ENCODE measurements at places on chromosomes 13 and 19.

- no peak for DNase-seq
Measured at GRCh38 chr13:73815796-73816195, 318.4 kb downstream of the KLF12 start.

- DNase-seq, result no peak
Measured at GRCh38 chr13:43985422-43986072, 105.8 kb downstream of the LACC1 start.

- DNase-seq, result no peak
Measured at GRCh38 chr13:108283110-108283509, 13.6 kb downstream of the TNFSF13B start.

GRCh38 chr13:85383291-85383690 is 415.9 kb downstream of the SLITRK6 start:
- no peak for DNase-seq

- DNase-seq, result no peak
Measured at GRCh38 chr19:49651029-49651819, 9.2 kb downstream of the SCAF1 start.

- DNase-seq, result peak; percentile 31
Measured at GRCh38 chr19:6417713-6418561, 6.7 kb downstream of the KHSRP start.

DNA sequence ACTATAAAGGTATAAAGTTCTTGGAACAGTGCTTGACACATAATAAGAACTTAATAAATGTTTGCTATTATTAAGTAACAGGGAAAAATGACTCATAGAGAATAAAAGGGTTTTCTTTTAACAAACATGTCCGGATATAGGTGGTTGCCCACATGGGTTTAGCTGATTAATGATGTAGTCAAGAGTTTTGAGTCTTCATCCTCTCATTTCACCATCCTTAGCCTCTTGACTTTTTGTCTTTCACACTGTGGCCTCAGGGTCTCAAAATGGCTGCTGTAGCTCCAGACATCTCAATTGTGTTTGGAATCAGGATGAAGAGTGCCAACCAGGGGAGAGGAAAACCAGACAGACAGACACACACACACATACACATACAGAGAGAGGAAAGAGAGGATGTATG is 97.9 kb downstream of the HSPH1 start:
- DNase-seq, result no peak

- DNase-seq, result no peak
Measured at GRCh38 chr13:103676329-103676728, 610.1 kb upstream of the SLC10A2 start.

- no peak for DNase-seq
Measured at GRCh38 chr13:91896547-91896946, 498.1 kb downstream of the GPC5 start.

GRCh38 chr13:48892053-48892687 is 83.5 kb upstream of the FNDC3A start:
- DNase-seq, result peak; percentile 43

- peak; percentile 31 for DNase-seq
Measured at GRCh38 chr19:44809577-44810233, 802 bp downstream of the BCAM start.

GRCh38 chr13:110239280-110240125 is 67.5 kb downstream of the COL4A1 start:
- DNase-seq, result no peak

- peak; percentile 20 for DNase-seq
Measured at GRCh38 chr13:76991432-76991795, 467 bp upstream of the CLN5 start.

DNA sequence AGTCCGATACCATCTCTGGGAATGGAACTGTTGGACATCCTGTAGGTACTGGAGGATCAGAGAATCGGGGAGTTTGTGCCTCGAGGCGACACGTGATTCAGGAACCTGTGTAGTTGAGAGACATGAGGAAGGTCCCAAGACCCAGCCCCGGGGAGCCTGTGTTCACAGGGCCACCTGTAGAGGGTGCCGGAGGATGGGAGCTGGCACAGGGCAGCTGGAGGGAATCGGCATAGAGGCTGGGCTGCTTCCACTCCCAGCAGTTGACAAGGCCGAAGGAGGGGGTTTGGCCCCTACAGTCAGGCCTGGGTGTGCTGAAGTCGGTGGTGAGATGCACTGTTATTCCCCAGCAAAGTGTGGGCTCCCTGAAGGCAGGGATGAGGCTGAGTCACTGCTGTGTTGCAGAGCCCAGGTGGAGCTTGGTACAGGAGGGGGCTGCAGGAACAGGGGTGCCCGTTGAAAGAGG is 2.5 kb upstream of the ISYNA1 start:
- peak; percentile 57 for DNase-seq

DNA sequence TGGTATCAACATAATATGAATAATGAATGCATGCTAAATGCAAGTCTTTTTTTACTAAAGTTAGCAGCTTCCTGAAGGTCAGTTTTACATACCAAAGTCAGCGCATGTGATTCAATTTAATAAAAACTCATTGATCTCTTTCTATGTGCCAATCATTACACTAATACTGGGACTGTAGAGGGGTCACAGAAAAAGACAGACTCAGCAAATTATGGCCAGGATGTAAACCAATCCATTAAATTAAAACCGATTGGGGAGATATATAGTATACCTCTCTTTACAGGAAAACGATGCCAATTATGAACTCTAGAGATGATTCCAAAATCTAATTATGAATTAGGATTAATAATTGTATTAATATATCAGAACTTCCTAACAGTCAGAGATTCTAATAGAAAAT is 624.4 kb upstream of the PCDH20 start:
- DNase-seq, result no peak

DNA sequence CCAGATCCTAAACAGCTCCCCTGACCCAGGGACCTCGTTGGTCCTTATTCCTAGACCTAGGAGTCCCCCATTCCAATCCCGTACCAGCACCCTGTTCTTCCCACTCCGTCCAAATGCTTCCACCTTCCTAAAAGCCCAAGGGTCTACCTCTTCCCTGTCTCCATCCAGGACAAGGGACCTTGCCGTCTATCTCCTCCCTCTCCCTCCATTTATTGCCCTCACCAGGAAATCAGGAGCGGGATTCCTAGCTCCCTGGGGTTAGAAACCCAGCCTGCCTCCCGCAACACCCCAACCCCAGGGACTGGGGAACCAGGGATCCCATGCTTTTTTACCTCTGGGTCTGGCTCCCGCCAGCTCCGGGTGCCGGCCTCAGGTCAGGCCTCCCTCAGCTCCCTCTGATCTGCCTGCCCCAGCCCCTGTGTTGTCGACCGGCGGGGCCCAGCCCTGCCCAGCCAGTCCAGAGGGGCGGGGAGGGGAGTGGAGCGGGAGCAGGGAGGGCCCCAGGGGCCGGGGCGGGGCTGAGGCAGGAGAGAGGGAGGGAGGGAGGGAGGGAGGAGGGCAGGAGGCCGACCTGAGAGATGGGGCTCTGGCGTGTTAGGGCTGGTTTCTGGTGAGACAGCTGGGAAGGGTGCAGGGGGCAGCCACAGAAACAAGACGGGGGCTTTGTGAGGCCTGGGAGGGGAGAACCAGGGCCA is at the start of gene B3GNT8:
TSS of gene B3GNT8 (minus strand) at position 423 of the 695 bp plus-strand sequence. CDS start 596 bp downstream, outside the sequence.
- peak; percentile 98 for DNase-seq

DNA sequence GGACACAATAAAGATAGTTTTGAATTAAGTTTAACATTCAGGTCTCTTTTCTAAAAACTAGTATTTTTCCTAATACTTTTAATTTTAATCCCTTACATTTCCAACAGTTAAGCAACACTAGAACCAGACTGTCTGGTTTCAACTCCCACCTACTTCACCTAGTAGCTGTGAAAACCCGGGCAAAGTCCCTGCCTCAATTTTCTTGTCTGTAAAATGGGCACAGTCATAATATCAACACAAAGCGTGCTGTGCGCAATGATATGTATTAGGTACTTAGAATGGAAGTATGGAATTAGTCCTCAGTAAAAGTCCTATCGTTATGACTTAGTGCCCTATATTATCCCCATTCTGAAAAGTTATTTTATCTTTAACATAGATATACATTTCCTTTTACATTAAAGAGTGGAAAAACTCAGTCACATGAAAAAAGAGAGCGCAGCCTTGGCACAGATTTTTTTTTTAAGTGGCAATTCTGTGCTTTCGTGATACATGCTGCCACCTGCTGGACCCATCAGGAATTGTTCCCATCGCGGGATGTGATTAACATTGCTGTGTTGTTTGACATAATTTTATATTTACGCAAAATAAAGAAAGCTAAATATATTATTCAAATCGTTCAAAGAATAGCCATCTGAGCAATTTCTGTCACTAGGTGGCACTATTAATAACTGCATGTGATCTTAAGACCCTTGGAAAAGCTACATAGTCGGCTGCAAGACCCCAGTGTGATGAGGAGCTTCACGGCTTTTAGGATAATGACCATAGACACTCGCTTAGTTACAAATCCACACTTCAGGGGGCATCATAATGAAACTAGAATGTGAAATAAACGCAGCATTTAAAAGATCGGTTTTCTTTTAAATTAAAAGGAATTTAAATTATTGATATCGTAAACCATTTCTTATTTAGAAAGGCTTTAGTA is 59.9 kb downstream of the LIG4 start:
- peak; percentile 64 for DNase-seq

- no peak for DNase-seq
Measured at GRCh38 chr13:98875146-98875729, 102.6 kb downstream of the DOCK9 start.

GRCh38 chr19:38290631-38291147 is 13.4 kb upstream of the C19orf33 start:
- DNase-seq, result no peak

GRCh38 chr13:21905486-21905885 is 234.6 kb downstream of the FGF9 start:
- DNase-seq, result no peak

DNA sequence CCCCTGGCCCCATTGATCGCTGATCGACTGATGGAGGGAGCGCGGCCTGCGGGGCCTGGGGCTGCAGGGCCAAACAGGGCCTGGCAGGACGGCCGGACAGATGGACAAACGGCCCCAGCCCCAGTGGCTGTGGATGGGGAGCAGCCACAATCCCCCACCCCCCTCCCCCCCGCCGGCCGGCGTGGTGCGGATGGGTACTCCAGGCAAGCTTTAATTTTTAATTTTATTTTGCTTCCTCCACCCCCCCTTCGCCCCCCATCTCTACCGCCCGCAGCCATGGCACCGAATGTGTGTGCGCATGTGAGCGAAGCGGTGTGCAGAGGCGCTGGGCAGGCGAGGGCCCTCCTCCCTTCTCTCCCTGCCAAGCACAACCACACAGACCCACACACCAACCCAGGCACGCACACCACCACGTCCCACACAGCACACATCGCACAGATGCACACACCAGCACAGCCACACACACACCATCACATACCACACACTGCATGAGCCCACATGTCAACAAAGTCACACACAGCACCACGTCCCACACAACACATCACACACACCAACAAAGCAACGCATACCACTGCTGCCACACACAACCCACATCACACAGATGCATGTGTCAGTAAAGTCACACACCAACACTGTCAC is 12.4 kb downstream of the ERFL start:
- DNase-seq, result peak; percentile 27
